ENCODE measurements at places on chromosomes 1 and 21.

DNA sequence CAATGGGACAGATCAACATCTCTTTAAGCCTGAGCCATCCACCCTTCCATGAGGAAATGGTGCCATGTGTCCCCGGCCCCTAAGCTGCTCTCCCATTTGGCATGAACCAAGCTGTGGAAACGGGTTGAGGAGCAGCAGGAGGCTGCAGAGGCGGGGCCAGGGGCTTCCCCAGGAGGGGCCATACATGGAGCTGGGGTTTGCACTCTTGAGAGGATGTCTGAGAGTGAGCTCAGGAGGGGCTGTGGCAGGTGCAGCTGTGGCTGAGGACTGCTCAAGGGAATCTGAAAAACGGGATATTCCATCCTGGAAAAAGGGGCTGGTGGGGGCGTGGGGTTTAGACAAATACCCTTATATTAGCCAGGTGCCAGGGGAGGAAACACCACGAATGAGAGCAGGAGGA is 7.1 kb upstream of the CLEC20A start:
- no peak for DNase-seq

DNA sequence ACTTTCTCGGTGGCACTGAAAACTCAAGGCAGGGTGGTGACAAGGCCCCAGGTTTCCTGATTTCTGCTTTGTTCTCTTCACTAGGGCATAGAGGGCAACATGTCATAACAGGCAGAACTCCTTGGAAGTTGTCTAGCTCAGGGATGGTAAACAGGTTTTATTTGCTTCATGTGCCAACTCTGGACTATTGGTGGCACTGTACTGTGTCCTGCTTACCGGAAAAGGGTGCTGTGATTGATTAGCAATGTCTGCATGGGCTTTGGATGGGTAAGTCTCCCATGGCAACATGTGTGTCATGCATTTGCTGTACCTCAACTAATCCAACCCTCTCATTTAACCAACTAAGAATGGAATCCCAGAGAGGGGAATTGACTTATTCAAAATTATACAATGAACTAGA is 70.7 kb upstream of the USP24 start:
- no peak for DNase-seq

DNA sequence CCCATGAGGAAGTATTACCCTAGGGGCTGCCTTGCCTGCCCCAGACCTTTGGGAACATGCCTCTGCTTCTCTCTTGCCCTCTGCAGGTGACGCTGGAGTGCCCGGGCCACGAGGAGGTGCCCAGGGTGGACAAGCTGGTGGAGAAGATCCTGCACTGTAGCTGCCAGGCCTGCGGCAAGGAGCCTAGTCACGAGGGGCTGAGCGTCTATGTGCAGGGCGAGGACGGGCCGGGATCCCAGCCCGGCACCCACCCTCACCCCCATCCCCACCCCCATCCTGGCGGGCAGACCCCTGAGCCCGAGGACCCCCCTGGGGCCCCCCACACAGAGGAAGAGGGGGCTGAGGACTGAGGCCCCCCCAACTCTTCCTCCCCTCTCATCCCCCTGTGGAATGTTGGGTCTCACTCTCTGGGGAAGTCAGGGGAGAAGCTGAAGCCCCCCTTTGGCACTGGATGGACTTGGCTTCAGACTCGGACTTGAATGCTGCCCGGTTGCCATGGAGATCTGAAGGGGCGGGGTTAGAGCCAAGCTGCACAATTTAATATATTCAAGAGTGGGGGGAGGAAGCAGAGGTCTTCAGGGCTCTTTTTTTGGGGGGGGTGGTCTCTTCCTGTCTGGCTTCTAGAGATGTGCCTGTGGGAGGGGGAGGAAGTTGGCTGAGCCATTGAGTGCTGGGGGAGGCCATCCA is 7.8 kb upstream of the HTR6 start:
- DNase-seq, result no peak

- DNase-seq, result no peak
These were observed 52.4 kb downstream of the SLC45A1 start for GRCh38 chr1:8370046-8370881.

GRCh38 chr1:202967684-202968281 is 726 bp upstream of the CYB5R1 start:
- DNase-seq, result no peak

- DNase-seq, result no peak
These were observed 208.7 kb downstream of the HLX start for GRCh38 chr1:221087919-221088318.

DNA sequence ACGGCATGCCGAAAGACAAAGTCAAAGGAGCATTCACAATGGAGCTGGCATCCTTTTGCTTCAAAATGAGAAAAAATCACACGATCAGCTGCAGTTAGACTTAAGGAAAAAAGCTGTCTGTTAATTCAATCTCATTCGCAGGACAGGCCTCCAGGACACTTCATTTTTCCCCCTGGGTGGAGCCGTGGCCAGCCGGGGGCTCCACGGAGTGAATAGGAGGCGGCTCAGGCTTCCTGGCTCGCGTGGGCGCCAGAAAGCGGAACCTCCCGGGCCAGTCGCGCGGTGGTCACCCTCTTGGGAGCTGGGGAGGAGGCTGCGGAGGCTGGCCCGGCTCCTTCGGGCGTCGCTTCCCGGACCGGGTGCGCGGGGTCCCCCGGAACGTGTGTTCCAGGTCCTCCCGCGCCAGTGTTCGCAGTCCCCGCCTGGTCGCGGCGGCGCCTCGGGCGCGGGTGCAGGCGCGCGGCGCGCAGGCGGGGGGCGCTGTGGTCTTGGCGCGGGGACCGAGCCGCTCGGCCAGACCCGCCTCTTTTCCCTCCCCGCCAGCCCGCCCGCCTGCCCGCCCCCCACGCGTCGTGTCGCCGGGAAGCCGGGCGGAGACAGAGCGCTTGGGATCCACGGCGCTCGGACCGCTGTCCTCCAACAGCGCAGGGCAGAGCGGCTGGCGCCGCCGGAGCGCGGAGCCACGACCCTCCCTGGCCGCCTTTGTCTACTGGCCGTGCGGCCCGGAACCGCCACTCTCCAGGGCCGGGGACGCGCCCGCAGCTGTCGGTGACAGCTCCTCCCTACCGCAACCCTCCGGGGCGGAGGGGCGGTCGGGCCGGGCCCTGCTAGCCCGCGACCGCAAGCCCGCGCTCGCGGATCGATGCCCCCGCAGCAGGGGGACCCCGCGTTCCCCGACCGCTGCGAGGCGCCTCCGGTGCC is at the start of gene RHOU:
Gene RHOU, plus strand, starts transcription at position 599 of the 921 bp plus-strand sequence. Its CDS starts 264 bp downstream, at position 863.
- peak; percentile 45 for DNase-seq

- no peak for DNase-seq
These were observed 508.9 kb upstream of the PKN2 start for GRCh38 chr1:88175120-88175630.

DNA sequence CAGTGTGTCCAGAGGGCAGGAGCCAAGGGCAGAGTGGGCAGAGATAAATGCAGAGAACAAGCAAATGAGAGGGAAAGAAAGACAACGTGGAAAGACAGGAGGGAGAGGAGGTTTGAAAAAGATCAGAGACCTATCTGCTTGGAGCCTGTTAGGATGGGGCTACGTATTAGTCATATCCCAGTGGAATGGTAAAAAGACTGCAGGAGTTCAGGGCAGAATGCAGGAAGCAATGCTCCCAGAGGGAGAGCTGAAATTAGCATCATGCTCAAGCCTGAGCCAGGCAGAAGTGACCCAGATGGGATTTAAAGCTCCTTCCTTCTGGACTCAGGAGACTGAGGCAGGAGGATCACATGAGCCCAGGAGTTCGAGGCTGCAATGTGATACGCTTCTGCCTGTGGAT is 261.3 kb upstream of the CHRM3 start:
- no peak for DNase-seq

DNA sequence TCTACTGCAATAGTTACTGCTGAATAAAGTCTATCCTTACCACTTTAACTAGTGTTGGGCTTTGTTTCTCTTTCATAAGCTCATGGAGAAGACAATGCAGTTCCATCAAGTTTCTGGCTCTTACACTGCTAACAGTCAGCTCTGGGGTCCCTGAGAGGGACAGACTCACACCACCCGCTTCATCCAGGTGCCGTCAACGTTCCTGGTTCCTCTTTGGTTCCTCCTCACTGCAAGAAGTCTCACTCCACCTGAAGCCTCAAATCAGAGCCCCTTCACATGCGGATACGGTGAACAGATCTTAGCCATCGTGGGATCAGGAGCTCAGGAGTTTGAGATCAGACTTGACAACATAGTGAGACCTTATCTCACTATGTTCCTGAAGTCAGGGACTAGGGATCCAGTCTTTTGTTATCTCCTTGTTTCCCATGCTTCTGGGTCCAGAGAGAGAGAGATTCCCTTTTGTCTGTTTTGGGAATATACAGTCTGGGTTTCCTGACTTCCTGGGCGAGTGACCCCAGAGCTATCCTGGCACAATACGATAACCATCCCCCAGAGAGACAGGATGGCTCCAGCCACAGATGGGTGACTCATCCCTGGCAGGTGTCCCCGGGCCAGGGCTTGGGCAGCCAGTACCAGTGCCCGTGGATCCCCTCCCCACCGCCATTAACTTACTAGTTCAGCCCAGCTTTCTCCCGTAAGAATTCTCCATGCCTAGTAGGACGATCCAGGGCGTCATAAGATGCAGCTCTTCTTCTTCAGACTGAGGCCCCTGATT is 14.3 kb upstream of the PCP4 start:
- no peak for DNase-seq

- no peak for DNase-seq
These were observed 97.1 kb downstream of the VAV3 start for GRCh38 chr1:107867897-107868296.

- no peak for DNase-seq
These were observed 338.1 kb upstream of the SNX7 start for GRCh38 chr1:98323388-98323787.

GRCh38 chr21:29394051-29394450 is 95.3 kb downstream of the BACH1 start:
- no peak for DNase-seq

DNA sequence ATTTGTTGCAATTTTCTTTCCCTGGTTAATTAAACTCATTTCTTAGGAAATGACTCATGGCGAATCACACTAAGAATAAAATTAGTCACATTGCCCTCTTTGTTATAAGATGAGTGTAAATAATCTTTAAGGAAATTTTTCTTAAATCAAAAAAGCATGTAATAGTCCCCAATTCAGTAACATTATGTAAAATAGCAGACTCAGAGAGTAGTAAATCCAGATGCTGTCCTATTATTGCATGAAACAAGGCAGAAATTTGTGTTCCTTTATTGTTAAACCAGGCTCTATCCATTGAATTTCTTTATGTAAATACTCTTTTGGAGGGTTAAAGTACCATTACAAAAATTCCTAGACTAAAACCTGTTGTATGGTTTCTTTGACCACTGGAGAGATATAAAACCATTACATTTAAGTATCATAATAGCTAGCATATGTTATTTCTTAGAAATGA is 154.5 kb upstream of the C1orf87 start:
- DNase-seq, result no peak

DNA sequence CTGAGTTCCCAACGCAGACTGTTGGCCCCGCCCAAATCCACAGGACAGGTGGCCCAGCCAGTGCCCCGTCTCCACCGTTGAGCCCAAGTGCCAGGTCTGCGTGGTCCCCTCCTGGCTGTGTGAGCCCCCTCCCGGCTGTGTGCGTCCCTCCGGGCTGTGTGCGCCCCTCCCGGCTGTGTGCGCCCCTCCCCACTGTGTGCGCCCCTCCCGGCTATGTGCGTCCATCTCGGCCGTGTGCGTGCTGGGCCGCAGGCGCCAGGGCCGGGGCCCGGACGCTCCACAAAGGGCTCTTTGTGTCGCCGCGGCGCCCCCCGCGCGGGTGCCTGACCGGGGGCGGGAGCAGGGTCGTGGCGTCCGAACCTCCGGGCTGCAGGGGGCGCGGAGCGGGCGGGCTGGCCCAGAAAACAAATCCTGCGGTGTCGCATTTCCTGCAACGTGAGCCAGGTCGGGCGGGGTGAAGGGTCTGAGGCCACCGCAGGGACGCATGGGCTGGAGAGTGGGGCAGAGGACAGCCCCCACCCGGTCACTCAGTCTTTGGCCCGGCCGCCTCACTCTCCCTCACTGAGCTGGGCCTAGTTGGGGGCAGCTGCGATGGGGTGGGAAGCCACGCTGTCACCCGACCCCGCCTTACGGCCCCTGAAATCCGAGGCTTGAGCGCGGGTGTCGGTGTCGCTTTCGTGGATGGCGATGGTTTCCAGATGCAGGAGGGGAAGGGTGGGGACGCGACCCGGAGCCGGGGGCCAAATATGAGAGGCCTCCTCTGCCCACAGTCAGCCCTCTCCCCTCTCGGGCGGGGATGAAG is 18.8 kb downstream of the TNFRSF25 start:
- DNase-seq, result no peak

DNA sequence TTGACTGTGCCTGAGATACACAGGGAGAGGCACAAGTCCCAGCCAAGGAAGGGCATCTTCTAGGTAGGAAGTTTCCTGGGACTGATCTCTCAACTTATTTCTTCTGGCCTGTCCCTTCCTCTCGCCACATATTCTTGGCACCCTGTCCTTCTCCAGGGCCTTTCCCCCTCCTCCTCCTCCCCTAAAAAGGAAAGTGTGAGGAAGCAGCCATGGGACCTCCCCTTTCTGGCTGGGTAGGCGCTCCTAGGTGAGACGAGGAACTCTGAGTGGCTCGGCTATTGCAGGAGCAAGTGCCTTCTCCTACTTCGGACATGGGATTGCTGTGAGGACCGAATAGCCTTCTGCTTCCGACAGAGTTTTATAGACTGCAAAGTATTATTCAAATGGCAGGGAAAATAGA is 15.5 kb upstream of the MTARC2 start:
- no peak for DNase-seq

DNA sequence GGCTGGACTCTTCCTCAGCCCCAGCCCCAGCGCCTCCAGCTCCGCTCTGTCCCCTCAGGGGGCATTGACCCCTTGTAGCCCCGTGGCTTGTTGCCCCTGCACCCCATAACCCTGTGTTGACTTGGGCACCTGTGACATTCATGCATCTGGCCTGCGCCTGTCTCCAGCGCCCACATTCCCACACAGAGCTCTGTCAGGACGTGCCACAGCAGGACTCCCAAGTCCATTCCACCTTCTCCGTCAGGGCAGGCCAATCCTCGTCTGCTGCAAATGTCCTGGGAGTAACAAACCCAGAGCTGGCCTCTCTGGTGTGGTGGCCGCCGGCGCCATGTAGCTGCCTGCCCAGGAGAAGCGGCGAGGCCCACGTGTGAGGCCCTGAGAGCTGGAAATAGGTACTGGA is 60.6 kb downstream of the AGPAT3 start:
- DNase-seq, result no peak

- peak; percentile 58 for DNase-seq
These were observed 700 bp upstream of the SYDE2 start for GRCh38 chr1:85201340-85202091.

DNA sequence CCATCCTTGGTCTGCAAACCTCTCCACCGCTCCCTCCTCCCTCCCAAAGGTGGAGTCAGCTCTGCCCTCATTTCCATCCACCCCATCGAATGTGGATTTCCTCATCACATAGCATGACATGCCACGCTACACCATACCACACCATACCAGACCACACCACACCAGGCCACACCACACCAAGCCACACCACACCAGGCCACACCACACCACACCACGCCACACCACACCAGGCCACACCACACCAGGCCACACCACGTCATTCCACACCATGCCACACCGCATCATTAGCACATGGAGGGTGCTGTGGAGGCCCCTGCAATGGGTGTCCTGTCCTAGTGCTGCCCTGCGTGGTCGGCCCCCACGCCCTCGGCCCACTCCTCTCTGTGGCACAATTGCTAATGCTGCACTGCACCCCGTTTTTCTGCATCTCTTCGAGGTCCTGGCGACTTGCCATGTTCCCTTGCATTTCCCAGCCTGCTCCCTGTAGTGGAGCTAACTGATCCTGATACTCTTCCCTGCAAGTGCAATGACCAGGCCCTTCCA is 11.3 kb downstream of the DFFB start:
- DNase-seq, result no peak

Measured in activated T-helper 1 cell treated with Interleukin-2 at 50 U/mL for 16 hours (primary cell).